ENCODE measurements at places on chromosomes 11 and 22.

DNA sequence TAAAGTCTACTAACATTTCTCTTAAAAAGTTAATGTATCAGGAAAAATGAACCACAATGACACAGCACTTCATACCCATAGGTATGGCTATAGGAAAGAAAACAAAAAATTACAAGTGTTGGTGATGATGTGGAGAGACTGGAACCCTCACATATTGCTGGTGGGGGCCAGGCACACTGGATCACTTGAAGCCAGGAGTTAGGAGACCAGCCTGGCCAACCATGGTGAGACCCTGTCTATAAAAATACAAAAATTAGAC is 26.7 kb downstream of the TCF20 start:
- no peak for DNase-seq

GRCh38 chr11:22444076-22444475 is 105.9 kb downstream of the SLC17A6 start:
- no peak for DNase-seq

DNA sequence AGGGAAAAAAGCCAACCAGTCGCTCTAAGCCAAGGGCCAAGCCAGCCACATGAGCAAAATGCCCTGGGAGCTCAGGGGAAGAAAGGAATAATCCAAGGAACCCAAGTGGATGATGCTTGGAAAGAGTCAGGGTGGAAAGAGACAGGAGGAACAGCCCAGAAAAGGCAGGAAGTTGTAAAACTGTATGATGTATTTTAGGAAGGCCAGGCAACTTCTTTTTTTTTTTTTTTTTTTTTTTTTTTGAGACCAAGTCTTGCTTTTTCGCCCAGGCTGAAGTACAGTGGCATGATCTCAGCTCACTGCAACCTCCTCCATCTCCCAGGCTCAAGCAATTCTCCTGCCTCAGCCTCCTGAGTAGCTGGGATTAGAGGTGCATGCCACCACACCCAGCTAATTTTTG is 1.6 kb downstream of the LGALS12 start:
- no peak for DNase-seq

- no peak for DNase-seq
Measured at GRCh38 chr11:78010304-78010703, 12.8 kb downstream of the KCTD14 start.

DNA sequence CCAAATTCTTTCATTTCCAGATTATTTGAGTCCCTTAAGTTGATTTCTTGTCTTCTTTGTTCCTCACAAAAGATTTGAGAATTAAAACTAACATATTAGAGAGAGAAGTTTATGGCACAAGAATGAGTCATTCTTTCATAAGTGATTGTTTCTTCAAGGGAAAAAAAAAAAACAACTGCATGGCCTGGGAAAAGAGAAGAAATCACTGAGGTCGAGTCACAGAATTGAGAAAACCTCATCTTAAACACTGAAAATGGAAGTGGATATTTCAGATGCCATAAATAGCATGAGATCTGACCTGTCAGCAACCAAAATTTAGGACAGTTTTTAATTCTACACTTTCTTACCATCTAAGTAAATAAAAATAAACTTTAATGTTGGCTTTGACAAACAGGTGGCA is 87.2 kb downstream of the CWF19L2 start:
- DNase-seq: no peak

DNA sequence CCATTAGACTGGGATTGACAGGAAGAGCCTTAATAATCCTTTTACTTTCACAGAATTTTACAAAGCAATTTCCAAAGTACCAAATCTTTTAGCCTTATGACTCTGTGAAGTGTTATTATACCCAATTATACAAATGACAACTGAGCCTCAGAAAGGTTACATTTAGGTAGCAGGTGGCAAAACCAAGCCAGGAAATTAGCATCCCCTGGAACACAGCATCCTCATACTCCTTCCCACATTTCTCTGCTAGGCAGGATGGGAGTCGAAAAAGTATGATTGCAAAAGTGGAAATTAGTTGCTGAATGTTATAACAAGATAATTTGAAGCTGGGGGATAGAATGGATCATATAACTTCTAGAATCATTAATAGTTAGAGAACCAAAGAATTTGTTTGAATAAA is 359.7 kb upstream of the PDGFD start:
- DNase-seq: no peak

DNA sequence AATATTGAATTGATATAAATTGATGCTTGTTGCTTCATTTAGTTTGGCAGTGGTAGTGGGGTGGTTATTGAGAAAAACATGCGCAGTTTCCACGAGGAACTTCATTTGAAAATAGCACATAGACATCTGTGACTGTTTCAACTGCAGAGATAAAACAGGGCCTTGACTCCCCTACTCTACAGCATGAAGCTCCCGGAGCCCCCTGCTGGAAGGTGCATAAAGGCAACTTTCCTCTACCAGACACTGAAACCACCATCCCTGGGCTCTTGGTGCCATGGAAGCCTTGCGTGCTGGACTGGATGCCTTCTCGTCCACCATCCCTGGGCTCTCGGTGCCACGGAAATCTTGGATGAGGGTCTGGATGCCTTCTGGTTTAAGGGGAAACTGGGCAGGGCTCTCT is 195.9 kb downstream of the CSNK2A3 start:
- DNase-seq: no peak

- DNase-seq: no peak
Measured at GRCh38 chr11:12997168-12997567, 11.9 kb upstream of the RASSF10 start.

DNA sequence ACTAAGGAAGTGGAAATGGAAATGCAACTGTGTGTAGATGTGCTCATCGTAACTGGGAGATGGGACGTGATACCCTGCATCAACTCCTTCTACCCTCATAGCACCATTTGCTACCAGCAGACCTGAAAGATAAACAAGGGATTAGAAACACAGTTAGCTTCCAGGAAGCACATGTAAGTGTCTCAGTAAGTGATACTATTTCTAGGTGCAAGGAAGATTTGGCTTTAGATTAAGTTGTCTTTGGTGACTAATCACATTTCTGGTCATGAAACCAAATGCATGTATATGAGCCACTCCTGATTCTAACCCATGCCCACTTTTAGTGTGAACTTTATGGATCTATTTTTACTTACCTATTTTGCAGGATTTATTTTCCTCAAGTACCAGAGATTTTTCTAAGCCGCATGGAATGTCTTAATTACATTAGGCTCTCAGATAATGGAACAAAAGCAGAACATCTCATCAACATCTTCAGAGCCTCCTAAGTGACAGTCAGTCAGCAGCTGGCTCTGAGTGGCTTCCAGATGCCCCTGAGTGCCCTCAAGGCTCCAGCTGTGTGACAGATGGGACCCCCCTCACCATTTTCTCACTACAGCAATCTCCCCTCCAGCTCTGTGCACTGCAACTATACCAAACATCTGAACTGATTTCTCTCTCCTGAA is 21.2 kb downstream of the SLC5A12 start:
- no peak for DNase-seq

DNA sequence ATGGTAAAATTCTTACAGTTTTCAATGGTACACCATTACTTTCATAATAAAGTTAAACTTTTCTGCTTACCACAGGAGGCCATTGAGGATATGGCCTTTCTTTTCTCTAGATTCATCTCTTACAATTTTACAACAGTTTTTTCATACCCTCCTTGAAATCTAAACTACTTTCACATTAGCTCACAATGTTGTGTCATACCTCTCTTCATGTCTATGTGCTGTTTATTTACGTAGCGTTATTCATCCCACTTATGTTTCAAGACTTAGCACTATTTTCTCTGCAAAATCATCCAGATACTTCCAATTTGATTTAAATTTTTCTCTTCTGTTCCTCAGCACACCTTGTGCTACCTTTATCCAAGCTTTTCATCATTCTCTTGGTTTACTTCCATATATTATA is 123.3 kb downstream of the METTL15 start:
- no peak for DNase-seq

DNA sequence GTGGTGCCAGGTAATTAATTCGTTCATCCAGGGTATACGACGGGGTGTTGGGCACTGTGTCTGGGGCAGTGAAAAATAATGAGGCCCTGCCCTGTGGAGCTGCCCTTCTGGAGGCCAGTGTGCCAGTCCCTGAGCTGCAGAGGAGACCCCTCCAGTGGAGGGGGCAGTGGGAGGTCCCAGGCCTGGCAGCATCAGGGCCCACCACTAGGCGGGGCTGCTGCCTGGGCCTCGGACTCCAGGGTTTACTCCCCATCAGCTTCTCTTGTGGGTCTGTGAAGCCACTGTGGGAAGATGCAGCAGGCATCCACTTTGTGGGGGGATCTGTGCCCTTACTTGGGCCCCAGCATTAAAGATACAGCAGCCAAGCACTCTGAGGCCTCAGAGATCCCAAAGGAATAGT is 17.4 kb upstream of the TMPRSS6 start:
- DNase-seq: no peak

- DNase-seq: no peak
Measured at GRCh38 chr22:27557286-27558008, 244.1 kb downstream of the MN1 start.

DNA sequence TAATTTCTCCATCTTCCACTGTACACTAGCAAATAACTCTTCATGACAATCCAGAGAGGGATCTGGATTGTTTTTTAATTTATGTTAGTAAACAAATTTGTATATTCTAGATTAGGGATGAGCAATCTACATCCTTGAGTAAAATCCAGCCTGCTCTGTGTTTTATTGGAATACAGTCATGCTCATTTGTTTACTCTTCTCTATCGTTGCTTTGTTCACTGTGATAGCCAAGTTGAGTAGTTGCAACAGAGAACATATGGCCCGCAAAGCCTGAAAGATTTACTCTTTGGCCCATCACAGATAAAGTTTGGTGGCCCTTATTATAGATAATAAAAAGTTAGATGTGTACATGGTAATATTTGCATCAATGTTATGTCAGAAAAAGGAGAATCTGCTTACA is 6.2 kb upstream of the BLID start:
- no peak for DNase-seq

GRCh38 chr11:120273432-120273831 is 33.5 kb downstream of the POU2F3 start:
- no peak for DNase-seq

- DNase-seq: no peak
Measured at GRCh38 chr11:22079133-22079872, 113.6 kb upstream of the ANO5 start.

DNA sequence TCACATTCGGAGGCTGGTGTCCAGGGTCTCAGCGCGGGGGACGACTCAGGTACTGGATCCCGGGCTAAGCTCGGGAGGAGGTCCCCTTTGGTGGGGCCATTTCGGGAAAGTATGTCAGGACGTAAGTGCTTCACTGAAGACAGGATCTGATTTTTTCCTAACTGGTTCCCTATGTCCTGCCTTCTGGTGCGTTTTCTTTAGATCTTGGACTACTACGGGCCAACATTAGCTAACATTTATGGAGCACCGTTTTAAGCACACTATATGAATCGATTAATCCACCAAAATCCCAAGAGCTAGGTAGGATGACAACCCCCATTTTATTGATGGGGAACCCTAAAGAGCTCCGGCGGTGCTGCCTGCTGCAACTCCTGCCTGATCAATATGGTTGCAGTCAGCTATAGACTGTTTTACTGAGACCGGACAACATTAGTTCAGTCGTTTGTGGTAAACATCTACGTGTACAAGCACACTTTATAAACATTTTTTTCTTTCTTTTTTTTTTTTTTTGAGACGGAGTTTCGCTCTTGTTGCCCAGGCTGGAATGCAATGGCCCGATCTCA is 17.0 kb upstream of the WDR74 start:
- DNase-seq: no peak

DNA sequence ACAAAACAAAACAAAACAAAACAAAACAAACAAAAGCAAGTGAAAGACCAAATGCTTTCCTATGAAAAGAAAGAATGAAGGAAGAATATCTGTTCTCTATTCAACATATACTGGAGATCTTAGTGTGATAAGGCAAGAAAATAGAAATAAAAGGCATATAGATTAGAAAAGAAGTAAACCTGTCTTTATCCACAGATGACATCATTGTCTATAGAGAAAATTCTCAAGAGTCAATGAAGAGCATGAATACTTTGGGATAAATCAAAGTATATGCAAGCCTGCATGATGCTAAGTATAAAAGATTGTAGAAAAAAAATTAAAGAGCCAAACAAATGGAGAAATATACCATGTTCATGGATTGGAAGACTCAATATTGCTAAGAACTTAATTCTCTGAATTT is 17.6 kb downstream of the C2CD3 start:
- DNase-seq: no peak

- no peak for DNase-seq
Measured at GRCh38 chr11:44693654-44694119, 33.1 kb upstream of the TSPAN18 start.

GRCh38 chr11:20362481-20362880 is 1.0 kb upstream of the HTATIP2 start:
- no peak for DNase-seq

DNA sequence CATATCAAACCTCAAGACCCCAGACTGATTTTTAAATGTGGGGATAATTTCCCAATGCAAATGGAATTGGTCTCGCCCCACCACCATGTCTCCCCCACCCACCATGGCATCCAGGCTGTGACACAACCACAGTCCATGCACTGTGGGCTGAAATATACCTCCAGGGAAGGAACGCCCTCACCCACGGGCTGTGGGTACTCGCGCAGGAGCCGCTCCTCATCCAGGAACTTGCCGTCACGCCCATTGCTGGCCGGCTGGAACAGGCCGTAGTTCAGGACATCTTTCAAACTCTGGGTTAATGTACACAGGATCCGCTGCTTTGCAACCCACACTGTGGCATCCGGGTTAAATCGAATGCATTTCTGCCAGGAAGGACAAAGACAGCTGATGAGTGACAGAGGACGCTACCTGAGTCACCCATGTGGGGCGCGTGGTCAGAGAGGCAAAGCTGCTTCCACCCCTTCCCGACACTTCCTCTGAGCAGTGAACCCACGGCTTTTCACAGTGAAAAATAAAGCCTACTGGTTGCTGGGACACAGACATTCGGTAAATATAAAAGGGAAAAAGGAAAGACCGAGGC is 133.6 kb downstream of the SHANK2 start:
- DNase-seq: no peak
